T-helper 17 cell (primary cell): ENCODE measurements at places on chromosomes 1 and 21.

- no peak for DNase-seq
Measured at GRCh38 chr1:214404571-214405213, 123.7 kb downstream of the SMYD2 start.

DNA sequence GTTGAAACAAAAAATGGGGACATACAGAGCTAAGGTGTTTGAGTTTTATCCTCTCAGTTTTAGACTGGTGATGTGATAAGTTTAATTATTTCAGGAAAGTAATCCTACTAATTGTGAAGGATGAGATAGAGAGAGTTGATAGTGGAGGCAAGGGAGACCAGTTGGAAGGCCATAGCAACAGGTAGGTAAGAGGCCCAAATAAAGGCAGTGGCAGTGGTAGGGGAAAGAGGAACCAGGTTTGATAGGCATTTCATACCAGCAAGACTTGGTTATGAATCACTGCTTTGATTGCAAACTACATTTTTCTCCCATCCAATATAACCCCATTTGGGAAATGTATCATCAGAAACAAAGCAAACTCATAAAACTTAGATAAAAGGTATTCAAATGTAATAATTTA is 63.1 kb upstream of the SH3GLB1 start:
- no peak for DNase-seq

GRCh38 chr1:6008084-6008415 is 15.8 kb upstream of the NPHP4 start:
- no peak for DNase-seq

- DNase-seq = no peak
Measured at GRCh38 chr1:65209005-65209885, 61.2 kb downstream of the AK4 start.

- DNase-seq = peak; percentile 99
Measured at GRCh38 chr1:167220537-167221125, at the start of gene POU2F1. TSS of gene POU2F1 (plus strand) at chr1:167220886. CDS start at chr1:167220898, 12 bp downstream.

DNA sequence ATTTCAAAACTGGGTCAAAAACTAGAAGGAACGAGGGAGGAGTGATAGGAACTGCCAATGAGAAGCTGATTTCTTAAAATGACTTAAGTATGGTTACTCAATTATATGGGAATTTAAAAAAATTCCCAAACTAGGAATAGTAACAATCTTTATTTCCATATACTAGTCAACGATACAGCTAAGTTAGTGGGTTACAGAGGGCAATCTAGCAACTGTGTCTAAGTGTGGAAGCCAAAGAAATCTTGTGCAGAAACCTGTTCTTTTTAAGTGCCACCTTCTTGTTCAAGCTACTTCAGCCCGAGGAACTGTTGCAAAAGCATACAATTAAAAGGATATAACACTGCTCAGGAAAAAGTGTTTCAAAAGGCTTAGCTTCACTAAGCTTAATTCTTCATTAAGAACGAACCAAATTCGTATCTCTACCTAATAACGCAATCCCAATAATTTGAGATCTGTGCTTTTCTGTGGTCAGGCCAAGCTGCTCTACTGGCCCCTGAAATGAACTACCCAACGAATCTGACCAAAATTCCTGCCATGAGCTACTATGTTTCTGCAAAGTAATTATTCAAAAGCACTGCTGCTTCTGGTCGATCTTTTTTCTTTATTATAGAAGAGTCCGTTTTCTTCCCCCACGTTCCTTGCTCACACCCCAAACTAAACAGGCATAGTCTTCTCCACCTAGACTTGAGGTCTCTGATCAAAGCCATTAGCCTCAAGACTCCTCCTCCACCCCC is 1.8 kb downstream of the USP24 start:
- no peak for DNase-seq

DNA sequence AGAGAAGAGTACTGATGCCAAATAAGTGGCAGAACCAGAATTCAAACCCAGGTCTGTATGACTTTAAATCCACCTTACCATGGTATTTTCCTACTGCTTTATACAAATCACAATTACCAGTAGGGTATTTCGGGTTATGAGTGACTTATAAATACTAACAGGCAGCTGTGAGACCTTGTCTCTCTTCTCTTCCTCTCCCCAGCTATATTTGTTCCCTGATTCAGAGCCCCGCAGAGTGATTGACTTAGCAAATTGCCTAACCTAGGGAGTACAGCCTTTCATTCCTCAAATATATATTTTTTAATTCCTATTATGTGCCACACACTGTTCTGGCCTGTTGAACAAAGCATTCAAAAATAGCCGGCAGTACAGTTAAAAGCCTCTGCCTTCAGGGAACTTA is 168.0 kb downstream of the CLEC20A start:
- no peak for DNase-seq

DNA sequence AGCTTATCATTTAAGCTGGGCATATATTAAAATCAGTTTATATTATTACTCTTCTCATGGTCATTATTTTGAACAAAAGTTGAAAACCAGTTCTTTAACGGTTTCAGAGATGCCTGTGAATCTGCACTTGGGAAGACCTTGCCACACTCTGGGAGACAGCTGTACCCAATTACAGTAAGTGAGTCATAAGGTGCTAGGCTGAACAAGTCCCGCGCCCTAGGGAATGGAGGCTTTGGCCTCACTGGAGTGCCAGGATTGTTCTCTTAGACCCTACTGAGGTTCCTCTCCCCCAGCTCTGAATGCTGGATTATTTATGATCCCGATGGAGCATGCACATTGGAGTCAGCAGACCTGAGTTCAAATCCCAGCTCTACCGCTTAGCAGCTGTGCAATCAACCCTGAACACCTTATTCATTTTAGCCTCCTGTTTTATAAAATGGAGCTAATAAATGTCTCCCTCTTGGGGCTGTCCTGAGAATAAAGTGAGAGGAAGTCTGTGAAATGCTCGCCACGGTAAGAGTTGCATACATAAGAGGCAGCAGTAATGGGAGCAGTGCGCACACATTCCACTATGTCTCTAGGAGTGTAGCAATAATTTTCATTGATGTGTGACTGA is 266.2 kb downstream of the FOXD2 start:
- DNase-seq = no peak

GRCh38 chr21:29637134-29637533 is 302.7 kb downstream of the GRIK1 start:
- no peak for DNase-seq

- DNase-seq = no peak
Measured at GRCh38 chr1:40096646-40096976, 441 bp downstream of the PPT1 start.

GRCh38 chr1:223486932-223487886 is 94.0 kb downstream of the CCDC185 start:
- no peak for DNase-seq

- no peak for DNase-seq
Measured at GRCh38 chr1:181324797-181325616, 158.3 kb upstream of the CACNA1E start.

DNA sequence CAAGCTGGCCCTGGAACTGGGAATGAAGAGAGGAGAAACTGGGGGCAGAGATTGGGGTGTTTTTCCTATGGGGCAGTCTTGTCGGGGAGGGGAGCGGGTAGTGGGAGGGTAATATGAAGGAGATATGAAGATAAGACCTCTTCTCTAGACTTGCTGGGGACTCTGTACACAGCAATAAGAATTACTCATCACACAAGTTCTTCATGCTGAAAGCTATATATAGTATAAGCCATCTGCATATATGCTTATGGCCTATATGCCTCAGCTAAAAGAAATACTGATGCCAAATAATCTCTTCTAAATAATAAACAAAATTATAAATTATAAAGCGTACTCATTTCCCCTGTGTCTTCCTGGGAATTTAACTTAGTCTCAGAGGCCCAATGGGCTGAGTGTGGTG is 7.9 kb downstream of the RHEX start:
- DNase-seq = no peak

DNA sequence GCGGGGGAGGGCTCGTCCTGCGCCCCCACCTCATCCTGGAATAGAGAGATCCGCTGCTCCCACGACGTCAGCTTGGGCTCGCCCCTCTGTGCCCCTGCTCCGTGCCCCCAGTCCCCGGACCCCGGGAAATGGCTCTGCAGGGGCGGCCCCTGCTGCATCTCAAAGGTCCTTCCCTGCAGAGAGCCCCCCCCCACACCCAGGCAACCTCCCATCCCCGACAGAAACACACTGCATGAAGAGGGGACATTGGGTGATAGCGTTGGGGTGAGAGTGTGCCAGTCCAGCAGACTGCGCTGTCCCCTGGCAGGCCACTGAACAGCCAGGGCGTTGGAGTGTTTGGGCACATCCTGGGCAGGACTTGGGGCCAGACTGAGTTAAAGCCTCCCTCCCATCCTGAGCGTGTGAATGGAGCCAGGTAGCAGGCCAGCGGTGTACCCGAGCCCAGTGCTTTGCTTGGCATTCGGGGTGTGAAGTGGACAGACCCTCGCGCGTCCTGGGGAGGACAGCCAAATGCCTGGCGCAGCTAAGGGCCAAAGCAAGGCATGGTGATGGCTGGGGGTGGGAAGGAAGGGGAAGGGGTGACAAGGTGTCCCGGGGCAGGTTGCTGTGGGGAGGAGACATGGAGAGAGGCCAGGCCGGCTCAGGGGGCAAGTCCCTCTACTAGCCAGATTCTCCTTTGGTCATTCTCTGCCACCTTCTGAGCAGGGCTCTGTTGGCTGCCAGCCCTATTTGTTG is 633 bp upstream of the ETNK2 start:
- DNase-seq = no peak

DNA sequence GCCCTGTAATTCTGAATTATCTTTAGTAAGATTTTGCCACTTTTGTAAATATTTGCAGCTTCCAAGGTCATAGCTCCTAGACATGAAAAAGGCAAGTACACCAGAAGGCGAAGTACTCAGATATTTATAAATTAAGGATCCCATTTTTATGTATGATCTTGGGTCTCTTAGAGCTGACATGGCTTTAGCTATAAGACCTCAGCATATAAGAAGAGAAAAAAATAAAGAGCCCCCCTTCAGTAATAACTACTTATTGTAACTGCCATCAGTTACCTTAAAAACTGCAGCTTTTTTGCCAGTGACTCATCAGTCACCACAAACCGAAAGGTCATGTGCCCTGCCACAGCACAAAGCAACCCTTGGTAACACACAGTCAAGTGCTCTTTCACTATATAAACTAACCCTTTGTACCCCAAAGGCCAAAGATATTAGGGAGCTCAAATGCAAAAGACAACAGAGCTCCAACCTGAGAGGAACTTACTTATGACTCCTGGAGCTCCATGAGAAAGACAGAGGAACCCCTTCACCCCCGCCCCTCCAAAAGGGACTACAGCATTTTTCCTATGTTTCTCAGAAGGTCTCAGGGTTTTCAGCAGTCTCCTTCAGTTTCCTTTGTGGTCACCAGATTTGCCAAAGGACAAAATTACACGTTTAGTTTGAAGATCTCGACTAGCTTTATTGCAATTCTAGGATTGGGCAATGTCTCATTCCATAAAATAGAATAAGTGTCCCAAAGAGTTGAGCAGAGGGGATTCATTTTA is 219.8 kb upstream of the DUSP10 start:
- no peak for DNase-seq

DNA sequence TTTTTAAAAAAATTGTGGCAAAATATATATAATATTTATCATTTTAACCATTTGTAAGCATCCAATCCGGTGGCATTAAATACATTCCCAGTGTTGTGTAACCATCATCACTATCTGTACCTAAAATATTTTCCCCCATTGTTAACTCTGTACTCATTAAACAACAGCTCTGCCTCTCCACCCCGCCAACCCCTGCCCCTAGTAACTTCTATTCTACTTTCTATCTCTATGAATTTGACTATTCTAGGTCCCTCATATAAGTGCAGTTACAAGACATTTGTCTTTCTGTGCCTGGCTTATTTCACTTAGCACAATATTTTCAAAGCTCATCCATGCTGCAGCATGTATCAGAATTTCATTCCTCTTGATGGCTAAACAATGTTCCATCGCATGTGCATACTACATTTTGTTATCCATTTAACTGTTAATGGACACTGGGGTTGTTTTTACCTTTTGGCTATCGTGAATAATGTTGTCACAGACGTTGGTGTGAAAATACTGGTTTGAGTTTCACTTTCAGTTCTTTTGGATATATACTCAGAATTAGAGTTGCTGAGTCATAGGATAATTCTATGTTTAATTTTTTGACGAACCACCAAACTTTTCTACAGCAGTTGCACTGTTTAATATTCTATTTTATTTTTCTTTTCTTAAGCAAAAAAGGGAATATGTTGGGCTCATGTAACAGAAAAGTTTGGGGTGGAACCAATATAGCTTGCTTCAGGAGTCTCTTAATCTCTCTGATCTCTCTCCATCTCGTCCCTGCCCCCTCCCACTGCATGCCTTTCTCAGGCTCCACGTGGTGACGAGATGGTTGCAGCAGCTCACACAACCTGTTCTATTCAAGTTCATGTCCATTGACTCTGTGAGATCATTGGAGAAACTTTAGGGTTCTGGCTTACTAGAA is 25.2 kb upstream of the RCAN1 start:
- no peak for DNase-seq

DNA sequence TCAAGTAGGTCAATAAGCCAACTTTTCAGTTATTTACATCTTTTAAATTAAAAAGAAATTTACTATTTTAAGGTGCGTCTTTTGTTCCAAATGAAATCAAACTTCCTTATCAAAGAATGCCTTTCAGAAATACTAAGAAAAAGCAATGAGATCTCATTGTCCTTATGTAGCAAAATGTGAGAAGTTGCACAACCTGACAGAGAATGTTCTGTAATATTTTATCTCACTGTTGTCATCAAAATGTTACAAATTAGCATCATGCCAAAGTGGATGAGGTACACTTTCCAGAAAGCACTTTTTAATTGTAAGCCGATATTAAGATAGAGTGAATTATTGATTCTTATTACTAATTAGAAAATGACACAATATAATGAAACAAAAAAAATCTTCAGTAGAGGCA is 50.4 kb downstream of the KCNT2 start:
- no peak for DNase-seq

GRCh38 chr1:60833173-60833572 is 249.2 kb upstream of the NFIA start:
- no peak for DNase-seq

GRCh38 chr21:14241297-14241696 is 25.3 kb downstream of the RBM11 start:
- DNase-seq = no peak

- no peak for DNase-seq
Measured at GRCh38 chr1:194959795-194960194, 1648.4 kb downstream of the KCNT2 start.

- no peak for DNase-seq
Measured at GRCh38 chr21:15249285-15249993, 184.6 kb upstream of the NRIP1 start.

DNA sequence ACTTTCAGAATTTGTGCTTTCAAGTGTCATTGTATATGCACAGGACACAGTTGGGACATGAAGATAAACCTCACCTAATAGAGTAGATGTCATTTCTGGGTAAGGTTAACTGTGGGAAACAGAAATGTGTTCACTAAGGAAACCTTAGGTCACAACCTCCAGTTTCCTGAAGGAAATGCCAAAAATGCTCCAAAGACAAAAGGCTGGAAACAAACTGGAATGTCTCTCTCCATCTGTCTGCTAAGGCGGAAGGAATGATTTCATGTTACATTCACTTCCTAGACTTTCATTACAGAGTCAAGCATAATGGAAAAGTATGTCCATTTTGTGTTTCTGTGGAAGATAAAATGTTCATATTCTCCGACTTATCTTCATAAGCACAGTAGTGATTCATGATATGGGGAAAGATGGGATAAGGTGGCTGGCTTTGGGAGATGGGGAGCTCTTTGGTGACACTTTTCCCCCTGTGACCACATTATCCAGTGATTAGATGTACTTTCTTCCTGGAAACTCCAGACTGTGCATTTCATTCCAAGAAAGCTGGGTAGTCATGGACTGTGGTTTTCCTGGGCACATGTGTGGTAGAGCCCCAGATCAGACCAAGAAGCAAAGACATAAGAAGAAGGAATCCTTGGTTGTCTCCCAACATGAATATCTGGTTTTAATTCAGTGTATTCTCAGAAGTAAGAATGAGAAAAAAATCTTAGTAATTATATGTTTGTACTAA is 5.7 kb downstream of the S1PR1 start:
- no peak for DNase-seq
